Activated naive CD4-positive, alpha-beta T cell treated with anti-CD3 and anti-CD28 coated beads for 36 hours (primary cell): ENCODE measurements at places on chromosomes 3 and 15. TPM values are rescaled to one million over a fixed set of nuclear protein-coding genes. Genes with fewer than 3 reads are reported as not detected.

GXYLT2 gene
- total RNA-seq = not detected

HYAL1 gene
- total RNA-seq = not detected

PFN2 gene
- 4.0 TPM for total RNA-seq

SPTSSB gene
- not detected for total RNA-seq

PLSCR4 gene
- not detected for total RNA-seq

SAMMSON gene
- total RNA-seq = not detected

KY gene
- total RNA-seq = not detected

XCR1 gene
- total RNA-seq = not detected

DLL4 gene
- total RNA-seq = not detected

MOBP gene
- total RNA-seq = not detected

LRRC57 gene
- total RNA-seq = 16.3 TPM

TM6SF1 gene
- total RNA-seq = 1.7 TPM

DNA sequence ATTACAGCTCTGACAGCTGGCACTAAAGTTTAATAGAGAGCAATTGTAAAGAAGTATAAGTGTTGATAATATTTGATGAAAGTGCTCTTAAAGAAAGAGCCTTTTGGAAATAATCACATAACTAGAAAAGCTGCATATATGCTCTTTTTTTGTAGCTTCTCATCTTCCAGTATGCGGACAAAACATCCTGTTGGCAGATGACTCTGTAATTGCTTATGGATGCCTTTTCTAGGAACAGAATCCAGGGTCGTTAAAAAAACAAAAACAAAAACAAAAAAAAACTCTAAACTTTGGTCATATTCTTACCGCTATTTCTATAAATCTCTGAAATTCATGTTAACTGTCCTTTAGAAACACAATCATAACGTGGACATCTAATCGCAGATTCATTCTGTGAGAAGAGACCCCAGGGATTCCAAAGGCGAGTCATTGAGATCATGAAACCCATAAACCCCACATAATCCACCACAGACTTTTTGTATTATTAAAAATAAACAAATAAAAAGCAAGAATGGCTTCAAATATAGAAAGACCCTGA lies 109.8 kb downstream of the EPHA3 start:
- no peak for DNase-seq

- no peak for DNase-seq
Measured at GRCh38 chr3:187567021-187567420, 103.2 kb downstream of the SST start.

GRCh38 chr3:65617787-65618186 lies 420.9 kb downstream of the MAGI1 start:
- no peak for DNase-seq

DNA sequence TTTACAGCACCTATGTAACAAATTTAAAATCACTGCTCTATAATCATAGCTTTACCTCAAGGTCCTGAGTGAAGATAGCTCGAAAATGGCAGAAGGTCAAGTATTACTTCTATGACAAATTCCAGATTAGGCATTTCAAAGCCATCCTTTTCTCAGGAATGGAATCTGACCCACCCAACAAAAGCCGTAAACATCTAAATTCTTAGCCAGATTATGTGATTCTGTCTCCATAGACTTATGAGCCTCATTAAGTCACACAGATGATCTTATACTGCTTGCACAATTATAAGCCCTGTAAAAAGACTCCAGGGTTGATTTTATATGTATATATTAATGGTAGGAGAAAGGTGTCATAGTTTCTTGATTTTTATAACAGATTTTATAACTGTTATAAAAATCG lies 56.9 kb downstream of the CEP152 start:
- DNase-seq = no peak

GRCh38 chr3:132033471-132033870 lies 1.3 kb downstream of the CPNE4 start:
- no peak for DNase-seq

DNA sequence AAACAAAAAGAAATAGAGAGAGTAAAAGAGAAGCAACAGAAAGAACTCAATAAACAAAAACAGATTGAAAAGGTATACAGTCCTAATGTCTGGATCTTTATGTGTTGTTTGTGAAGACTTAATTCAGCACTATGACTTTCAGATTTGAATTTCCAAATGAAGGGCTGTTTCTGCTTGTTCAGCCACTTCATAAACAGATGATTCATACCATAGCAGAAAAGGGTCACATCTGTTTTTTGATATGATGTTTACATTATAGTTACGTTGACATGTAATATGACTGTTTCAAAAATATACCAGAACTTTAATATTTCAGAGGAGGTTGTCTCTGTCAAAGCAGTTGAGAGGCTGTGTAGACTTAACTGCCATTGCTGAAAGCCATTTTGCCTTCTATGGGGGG lies 24.1 kb downstream of the ASB14 start:
- DNase-seq = no peak

DNA sequence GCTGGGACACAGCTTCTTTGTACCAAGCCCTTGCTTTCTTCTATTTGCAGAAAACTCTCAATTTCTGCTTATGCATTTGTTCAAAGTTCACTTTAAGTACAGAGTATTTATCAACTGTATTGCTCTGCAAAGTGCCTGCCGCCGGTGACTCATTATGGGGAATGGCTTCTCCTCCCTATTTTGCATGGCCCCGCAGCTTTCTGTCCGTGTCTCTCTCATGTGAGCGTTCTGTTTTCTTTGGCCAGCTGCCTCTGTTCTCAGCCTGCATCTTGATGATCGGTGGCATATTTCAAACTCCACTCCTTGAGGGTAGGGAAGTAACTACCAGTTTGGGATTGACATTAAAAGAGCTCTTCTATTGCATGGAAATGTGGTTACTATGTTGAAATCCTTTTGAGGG lies 28.6 kb upstream of the ST8SIA2 start:
- DNase-seq = no peak

- no peak for DNase-seq
Measured at GRCh38 chr3:109387201-109387600, 49.9 kb upstream of the DPPA4 start.

- DNase-seq = no peak
Measured at GRCh38 chr3:50154476-50154839, 666 bp upstream of the SEMA3F start.

DNA sequence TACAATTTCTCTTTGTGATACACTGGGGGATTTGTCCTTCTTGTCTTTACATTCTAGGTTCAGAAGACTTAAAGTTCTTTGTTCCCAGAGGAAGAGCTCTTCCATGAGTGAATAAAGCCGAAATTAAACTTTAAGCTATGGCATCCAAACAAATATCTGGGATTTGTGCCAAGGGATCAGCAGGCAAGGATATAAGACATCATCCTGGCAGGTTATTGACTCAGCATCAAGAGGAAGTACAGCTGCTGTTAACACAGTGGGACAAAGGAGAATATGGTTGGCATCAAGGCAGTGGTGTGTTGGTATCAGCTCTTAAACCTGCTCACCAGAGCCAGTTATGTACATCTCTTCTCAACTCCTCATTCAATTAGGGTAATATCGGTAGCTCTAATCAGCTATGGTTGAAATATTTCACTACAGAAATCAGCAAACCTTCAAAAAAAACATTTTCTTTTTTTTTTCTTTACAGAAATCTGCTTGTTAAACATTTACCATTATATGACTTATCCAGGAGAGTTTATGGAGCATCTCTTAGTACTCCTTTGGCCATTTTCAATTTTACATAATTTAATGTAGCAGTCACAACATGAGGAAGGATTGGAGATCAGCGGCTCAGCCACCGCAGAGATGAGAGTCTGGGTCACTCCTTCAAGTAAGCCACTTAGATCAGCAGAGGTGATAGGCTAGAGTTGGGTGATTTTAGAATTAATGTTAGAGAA lies 1198.6 kb upstream of the EPHA6 start:
- no peak for DNase-seq

DNA sequence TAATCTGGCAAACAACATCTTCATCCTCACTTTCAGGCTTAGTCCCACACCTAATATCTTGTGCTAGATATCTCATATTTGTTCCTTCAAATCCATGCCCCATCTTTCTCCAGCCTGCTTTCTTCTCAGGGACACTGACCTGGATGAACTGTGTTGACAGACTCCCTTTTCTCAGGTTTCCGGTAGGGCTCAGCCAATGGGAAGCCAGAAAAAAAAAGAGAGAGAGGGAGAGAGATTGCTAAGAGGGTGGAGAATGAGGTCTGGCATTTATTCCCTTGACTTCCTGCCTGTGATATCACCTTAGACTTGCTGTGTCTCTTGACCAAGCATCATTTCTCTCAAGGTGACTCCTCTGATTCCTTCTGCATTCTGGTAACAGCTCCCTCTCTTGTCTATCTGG lies 145.6 kb upstream of the ABI3BP start:
- no peak for DNase-seq

DNA sequence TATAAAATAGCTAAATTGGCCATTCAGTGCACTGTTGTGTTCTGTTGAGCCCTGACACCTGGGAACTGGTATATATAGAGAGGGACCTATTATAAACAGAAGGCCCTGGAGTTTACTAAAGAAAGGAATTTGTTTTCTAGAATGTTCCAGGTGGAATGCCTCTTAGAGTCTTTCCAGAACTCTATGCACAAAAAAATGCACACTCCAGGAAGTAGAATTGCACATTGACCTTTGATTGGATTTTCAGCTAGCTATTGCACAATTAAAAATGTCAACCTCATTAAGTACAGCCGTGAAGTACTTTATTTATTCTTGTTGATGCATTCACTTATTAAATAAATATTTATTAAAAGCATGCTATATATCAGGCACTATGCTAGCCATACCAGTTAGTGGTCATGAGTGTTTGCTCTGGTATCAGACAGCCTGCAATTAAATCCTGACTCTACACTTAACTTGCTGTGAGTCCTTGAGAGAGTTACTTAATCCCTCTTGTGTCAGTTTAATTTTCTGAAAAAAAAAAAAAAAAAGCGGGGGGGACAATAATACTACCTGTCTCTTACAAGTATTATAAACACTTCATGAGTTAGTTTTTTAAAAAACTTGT lies 40.8 kb downstream of the NDUFB4 start:
- no peak for DNase-seq

GRCh38 chr3:136277115-136277514 lies 27.0 kb downstream of the PCCB start:
- no peak for DNase-seq

DNA sequence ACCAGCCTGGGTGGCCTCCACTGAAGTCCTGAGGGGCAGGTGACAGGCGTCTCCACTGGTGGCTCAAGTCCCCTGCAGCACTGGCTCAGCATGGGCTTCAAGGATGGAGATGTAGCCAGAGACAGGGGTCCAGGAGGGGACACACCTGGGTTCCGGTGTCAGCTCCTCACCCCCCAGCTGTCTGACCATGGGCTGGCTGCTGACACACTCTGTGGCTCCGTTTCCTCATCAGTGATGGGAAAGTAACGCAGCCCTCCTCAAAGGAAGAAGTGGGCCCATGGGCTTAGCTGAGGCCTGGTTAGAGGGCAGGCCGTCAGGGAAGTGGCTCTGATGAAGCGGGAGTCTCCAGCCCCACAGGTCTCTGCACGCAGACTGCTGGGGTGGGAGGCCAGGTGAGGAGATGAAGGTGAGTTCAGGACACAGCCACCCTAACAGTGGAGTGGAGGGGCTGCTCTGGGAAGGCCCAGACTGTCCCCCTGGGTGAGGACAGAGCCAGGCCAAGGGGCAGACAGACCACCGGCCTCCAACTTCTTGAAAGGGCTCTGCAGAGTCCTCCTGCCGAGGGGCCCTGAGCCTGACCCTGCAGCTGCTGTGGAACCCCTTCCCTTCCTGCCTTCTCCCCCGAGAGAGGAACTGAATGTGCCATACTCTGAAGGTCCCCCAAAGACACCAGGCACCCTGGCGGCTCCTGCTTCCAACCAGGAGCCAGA lies 24.0 kb downstream of the PSTPIP1 start:
- no peak for DNase-seq

DNA sequence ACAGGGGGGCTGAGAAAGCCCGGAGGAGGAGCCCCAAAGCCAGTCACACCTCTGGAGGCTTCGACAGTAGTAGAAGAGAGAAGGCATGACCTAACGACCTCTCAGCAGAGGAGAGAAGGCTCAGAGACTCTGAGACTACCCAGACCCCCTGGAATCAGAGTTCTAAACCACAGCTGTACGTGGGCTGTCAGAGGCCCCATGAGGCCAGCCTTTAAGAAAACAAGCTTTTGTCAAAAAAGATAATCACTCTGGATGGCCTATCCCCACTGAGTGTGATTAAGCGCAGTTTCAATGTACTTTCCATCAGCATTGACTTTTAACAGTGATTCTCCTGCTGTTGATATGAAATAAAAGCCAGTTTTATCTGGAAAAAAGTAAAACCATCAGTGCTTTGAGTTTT lies 330.3 kb downstream of the CLSTN2 start:
- DNase-seq = no peak

GRCh38 chr3:62025913-62026312 lies 347.4 kb downstream of the FEZF2 start:
- no peak for DNase-seq

- DNase-seq = no peak
Measured at GRCh38 chr15:72037321-72037720, 80.6 kb downstream of the MYO9A start.

DNA sequence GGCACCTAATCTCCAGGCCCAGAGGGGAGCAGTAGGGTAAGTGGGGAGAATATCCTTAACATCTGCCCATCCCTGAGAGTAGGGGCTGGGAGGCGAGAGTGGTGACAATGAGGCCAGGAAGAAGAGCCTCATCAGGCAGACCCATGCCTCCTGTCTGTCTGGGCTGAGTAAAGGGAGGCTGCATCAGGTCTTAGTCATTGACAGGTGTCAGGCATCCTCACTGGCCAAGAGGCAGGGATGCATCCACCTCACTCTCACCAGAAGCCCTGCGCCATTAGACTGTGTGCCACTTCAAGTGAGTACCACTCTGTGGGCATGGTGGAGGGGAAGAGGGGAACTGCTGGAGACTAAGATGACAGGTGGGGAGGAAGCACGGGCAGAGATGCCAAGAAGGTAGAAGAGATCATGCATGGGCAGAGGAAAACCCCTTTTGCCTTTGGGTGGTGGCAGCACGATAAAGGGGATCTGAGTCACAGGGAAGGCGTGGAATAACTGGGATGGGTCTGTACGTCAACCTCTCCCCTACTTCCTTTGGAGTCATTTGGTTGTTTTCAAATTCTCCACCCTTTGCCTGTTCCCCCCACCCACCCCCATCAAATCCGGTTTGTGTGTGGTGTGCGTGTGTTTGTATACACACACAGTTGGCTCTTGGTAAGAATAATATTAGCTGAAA lies 14.1 kb downstream of the ANAPC13 start:
- no peak for DNase-seq

- no peak for DNase-seq
Measured at GRCh38 chr3:49756036-49756435, 30.3 kb downstream of the IP6K1 start.

GRCh38 chr3:50479523-50479922 lies 23.9 kb downstream of the CACNA2D2 start:
- no peak for DNase-seq
